Fibroblast of the aortic adventitia (primary cell): ENCODE measurements at places on chromosomes 6 and 20. TPM values are rescaled to one million over a fixed set of nuclear protein-coding genes. Genes with fewer than 3 reads are reported as not detected.

Gene OPN5
- under 0.01 TPM in 1 of 2 replicates, not detected in the other for total RNA-seq

Gene RRP36
- total RNA-seq: 46.9 and 86.6 TPM in 2 replicates

Gene HUS1B
- total RNA-seq: 0.45 and 0.65 TPM in 2 replicates

DNA sequence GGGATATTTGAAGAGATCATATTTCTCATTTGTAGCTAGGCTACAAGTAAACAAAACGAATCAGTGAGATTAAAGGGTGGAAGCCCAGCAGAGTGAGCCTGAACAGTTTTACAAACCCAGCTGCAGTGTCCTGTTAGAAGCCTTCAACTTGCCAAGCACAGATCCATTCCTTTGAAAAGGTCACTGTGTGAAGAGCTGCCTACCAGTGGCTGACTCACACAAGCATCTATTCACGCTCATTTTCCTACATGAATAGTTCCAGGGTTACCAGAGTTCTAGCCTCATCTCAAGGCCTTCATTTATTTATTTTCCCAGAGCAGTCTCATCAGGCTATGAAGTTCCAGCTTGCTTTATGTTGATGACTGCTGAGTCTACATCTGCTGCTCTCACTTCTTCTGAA lies 25.7 kb upstream of the MLIP start:
- DNase-seq: peak; percentile 7

- DNase-seq: no peak
Observed at GRCh38 chr20:53141201-53142050, 169.3 kb downstream of the TSHZ2 start.

- no peak for DNase-seq
Observed at GRCh38 chr6:135814043-135814442, 37.5 kb upstream of the PDE7B start.

GRCh38 chr6:135657207-135657606 lies 159.7 kb upstream of the AHI1 start:
- DNase-seq: no peak
